ENCODE measurements at places on chromosomes 1 and 21. TPM values are rescaled to one million over a fixed set of nuclear protein-coding genes. Genes with fewer than 3 reads are reported as not detected.

- H3K4me3 ChIP-seq, result no peak overlapping the region
- no peaks in the 10 kb centered on the region for H3K27me3 ChIP-seq
- DNase-seq, result no peak
- no peaks in the 10 kb centered on the region for H3K36me3 ChIP-seq
- no peaks in the 10 kb centered on the region for H3K4me1 ChIP-seq
These were observed 58.6 kb upstream of the ZNF281 start for GRCh38 chr1:200468264-200469001.

GRCh38 chr1:9164919-9165318 is 36.0 kb upstream of the GPR157 start:
- H3K4me1 ChIP-seq, result peaks cover 35% of the 10 kb centered on the region
- H3K27ac ChIP-seq, result peak overlapping the region; percentile 84
- DNase-seq, result no peak
- H3K36me3 ChIP-seq, result no peaks in the 10 kb centered on the region
- H3K4me3 ChIP-seq, result no peak overlapping the region

- peaks cover 45% of the 10 kb centered on the region for H3K4me1 ChIP-seq
- no peaks in the 10 kb centered on the region for H3K36me3 ChIP-seq
- no peaks in the 10 kb centered on the region for H3K27me3 ChIP-seq
- H3K4me3 ChIP-seq, result no peak overlapping the region
- peak overlapping the region; percentile 50 for H3K27ac ChIP-seq
- DNase-seq, result no peak
These were observed 9.5 kb downstream of the SIPA1L2 start for GRCh38 chr1:232620356-232620969.

DNA sequence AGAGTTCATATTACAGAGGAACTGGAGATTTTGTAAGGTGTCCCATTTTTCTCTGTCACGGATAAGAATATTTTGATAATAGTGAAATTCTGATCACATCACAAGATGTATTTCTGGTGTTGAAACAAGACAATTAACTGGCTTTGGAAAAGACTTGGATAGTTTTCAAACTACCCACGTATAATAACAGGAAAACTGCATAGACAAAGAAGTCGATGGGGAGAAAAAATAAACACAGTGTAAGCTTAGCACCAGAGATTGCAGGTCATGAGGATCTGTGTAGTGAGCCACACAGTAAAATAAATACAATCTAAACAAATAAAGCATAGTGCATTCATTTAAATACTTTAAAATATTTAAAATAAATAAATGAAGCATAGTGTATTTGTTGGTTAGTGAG is 452.3 kb upstream of the ADAMTS5 start:
- H3K4me3 ChIP-seq, result no peak overlapping the region
- H3K27ac ChIP-seq, result no peak overlapping the region
- H3K4me1 ChIP-seq, result peaks cover 3% of the 10 kb centered on the region
- H3K27me3 ChIP-seq, result no peaks in the 10 kb centered on the region

- H3K36me3 ChIP-seq, result no peaks in the 10 kb centered on the region
- DNase-seq, result no peak
- H3K27ac ChIP-seq, result no peak overlapping the region
- H3K4me1 ChIP-seq, result no peaks in the 10 kb centered on the region
- H3K27me3 ChIP-seq, result no peaks in the 10 kb centered on the region
These were observed 29.0 kb upstream of the CTBS start for GRCh38 chr1:84603223-84603622.

- no peak overlapping the region for H3K27ac ChIP-seq
- H3K36me3 ChIP-seq, result no peaks in the 10 kb centered on the region
- H3K4me1 ChIP-seq, result no peaks in the 10 kb centered on the region
- no peak for DNase-seq
- no peak overlapping the region for H3K4me3 ChIP-seq
These were observed 229.3 kb downstream of the USH2A start for GRCh38 chr1:216193839-216194443.

GRCh38 chr1:151985768-151986167 is 7.9 kb downstream of the S100A10 start:
- H3K4me3 ChIP-seq, result no peak overlapping the region
- peaks cover 68% of the 10 kb centered on the region for H3K4me1 ChIP-seq
- no peak for DNase-seq
- no peak overlapping the region for H3K27ac ChIP-seq
- H3K36me3 ChIP-seq, result peaks cover 62% of the 10 kb centered on the region

DNA sequence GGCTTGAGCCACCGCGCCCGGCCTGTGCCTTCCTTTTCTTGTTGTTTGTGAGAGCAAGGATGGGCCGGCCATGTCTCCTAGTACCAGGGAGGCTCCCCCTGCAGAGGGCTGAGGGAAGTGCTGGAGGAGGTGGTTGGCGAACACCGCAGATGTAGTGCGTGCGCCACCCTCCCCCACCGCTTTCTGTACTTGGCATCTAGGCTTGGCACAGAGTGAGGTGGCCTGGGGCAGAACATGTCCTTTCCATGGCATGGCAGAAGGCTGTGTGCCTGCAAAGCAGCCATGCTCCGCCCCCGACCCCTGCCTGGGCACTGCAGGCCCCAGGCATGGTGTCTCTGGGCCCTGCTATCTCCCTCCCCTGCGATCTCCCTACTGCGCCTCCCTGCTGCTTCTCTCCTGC is 30.7 kb downstream of the ALPL start:
- no peak overlapping the region for H3K27ac ChIP-seq
- H3K4me1 ChIP-seq, result peaks cover 40% of the 10 kb centered on the region
- peak; percentile 58 for DNase-seq
- peaks cover 13% of the 10 kb centered on the region for H3K27me3 ChIP-seq
- no peak overlapping the region for H3K4me3 ChIP-seq

The CELA2B gene
- total RNA-seq, result not detected

The AADACL4 gene
- total RNA-seq, result not detected
